Stimulated activated CD8-positive, alpha-beta memory T cell treated with anti-CD3 and anti-CD28 coated beads, Interleukin-4, amount 100 ng/mL, for 48 hours (primary cell): ENCODE measurements at places on chromosomes 6 and 20.
A peak's percentile ranks its signal among the peaks of the same experiment; 100 is the strongest.

GRCh38 chr6:19086480-19086879 lies 699.3 kb downstream of the RNF144B start:
- no peak for DNase-seq

- DNase-seq: peak; percentile 87
Measured at GRCh38 chr6:14743474-14744211, 502.2 kb upstream of the JARID2 start.

GRCh38 chr6:95099410-95099809 lies 477.9 kb upstream of the MANEA start:
- no peak for DNase-seq

DNA sequence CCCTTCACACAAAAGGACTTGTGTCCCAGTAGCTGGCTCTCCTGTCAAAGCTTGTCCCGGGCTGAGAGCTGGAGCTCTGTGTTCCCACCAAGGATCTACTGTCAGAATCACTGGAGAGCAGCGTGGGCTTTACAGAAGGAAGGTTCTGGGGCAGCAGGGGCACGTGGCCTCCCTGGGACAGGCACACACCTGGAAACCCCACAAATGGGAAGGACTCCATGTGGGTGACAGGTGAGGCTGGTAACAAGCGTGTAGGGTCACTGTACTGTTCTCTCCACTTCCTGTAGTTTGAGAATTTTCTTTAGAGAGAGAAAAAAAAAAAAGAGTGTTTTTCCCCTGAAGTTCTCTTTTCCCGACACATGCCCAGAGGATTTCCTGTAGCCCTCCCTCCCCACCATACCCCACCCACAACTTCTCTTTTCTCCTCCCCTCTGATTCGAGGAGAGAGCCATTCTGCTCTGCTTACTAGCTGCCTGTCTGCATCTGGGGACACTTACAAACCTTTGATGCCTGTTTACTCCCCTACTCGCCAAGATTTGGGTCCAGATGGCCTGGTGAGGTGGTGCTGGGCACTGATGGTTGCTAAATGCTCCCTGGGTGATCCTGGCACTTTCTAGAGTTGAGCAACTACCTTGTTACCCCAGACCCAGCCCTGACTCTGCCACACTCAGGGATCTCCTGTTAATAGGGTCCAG lies 84.1 kb upstream of the SIRPA start:
- DNase-seq: no peak
